ENCODE measurements at places on chromosomes 11 and 22.
A peak's percentile ranks its signal among the peaks of the same experiment; 100 is the strongest.

DNA sequence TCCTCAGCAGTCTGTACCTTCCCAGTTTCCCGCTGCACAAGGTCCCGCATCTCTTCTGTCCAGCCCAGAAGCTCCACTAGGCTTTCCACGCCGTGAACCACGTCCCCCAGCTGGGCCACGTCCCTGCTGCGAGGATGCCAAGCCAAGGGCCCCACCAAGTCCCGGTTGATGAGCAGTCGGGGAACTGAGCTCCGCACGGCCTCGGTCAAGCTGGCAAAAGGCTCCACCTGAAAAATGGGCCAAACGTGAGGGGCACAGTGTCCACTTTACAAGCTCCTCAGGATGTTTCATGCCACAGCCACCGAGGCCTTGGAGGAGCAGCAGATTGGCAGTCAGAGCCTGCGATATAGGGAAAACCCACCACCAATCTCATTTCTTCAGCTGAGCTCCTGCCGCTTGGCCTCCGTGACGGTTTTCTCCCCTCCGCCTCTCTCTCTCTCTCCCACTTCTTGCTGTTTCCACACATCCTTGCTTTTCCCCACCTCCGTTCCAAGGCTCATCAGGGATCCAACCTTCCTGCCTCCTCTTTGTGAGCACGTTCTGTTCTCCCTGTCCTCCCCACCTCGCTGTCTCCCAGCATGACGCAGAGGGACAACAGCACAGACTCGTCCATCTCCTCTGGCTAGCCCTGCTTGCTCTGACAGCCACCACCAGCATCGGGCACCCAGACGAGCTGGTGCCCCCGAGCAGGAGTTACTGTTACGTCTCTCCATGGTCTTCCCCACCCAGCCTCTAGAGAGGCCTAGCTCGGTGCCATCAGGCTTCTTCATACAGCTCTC lies 11.5 kb downstream of the RIC8A start:
- DNase-seq, result no peak

- DNase-seq, result no peak
Observed at GRCh38 chr11:102882389-102883024, 7.7 kb upstream of the MMP12 start.

GRCh38 chr11:44748606-44749005 lies 21.8 kb downstream of the TSPAN18 start:
- no peak for DNase-seq

DNA sequence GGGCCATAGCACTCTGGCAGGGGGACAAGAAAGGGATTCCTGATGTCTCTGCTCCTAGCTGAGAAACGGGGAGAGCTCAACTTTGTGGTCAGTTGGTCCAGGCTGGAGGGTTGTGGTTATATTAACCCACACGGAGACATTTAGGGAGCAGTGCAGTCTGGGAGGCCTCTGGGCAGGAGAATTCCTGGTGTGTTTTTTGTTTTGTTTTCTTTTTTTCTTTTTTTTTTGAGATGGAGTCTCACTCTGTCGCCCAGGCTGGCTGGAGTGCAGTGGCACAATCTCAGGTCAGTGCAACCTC lies 88.0 kb upstream of the SHISAL1 start:
- no peak for DNase-seq

DNA sequence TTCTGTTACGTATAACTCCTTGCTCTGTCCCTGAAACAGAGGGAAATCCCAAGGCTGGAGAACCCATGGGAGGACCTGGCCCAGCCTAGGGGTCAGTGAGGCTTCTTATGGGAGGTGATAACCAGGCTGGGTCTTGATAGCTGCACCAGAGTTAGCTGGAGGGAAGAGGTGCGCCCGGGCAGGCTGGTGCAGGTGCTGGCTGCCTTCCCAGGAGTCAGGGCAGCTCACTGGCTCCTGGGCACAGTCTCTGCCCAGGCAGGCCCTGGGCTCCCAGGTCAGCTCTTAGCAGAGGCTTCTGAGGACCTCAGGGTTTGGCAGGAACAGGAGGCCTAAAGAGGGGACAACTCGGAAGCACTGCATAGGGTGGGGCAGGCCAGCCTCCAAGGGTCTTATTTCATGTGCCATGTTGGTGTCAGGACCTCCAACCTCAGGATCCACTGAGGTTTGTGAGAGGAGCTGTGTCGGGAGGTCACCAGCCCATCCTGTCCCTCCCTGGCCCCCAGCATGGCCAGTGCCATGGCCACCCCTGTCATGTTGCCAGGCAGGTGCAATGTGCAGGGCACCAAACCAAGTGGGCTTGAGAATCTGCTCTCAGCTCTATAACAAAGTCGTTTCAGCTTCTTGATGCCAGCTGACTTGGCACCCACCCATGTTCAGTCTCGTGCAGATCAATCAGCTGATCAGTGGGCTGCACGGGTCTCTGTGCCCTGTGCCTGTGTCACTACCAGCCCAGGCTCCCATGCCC lies 20.5 kb upstream of the CELSR1 start:
- DNase-seq, result no peak

DNA sequence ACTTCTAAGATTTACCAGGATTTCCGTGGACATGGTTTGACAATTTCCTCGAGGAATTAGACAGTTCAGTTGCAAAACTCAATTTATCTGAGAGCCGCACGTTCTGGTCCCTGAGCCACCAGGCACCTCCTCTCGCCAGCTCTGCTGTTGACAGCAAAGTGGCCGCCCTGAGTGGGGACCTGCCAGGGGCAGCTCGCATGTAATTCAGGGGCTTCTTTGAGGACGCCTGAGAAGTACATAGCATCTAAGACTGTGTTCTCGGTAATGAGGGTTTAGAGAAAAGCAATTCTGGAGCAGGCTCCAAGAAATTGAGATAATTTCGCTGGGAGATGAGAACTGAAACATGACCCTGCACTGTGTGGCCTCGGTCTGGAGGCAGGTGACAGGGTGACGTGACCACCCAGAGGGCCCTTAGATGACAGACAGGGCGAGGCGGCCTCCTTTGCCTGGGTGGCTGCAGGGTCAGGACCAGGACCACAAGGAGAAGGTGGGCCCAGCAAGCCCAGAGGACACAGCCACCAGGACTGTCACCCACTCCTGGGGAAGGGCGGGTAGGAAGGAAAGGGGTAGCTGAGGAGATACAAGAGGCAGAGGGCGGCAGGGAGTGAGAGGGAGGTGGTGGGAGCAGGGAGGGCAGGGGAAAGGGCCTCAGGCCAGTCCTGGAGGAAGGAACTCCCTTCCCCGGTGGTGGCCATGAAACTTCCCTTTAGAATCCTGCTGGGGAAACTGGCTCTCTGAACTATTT lies 55.0 kb downstream of the RTL6 start:
- DNase-seq, result no peak

DNA sequence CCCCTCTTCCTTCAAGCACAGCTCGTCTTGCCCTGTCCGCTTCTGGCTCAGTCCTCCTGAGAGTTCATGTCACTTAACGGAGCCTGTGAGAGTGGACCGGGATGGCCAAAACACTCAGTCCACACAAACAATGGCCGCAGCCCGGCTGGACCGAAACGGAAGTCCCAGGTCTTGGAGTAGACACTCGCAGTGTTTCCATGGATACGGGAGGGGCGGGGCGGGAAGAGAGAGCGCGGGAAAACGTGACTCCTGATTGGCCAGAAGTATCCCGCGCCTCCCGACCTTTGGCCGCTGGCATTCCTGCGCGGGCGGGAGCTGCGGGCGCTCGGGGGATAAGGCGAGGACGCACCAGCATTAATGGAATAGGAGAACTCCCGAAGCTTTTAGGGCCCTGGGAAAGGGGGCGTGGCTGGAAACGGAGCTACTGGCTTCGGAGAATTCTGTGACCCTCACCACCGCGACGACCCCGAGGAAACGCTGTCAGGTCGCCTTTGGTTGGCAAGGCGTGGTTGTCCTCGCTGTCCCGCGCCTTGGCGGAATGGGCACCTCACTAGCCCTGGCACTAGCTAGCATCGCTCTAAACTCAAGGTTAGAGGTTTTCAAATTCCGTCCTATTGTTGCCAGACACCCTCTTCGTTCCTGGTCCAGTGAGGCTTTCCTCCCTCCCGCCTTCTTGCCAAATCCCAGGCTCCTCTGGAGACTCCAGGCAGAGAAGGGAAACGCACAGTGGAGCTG lies at the start of the genes NLRP14 and ZNF214:
Gene NLRP14, plus strand, starts transcription at position 297 of the 735 bp plus-strand sequence. CDS start 18,108 bp downstream, outside the sequence.
Gene ZNF214, minus strand, starts transcription at position 164 of the 735 bp plus-strand sequence. CDS start 17,511 bp downstream, outside the sequence.
- DNase-seq, result peak; percentile 63

DNA sequence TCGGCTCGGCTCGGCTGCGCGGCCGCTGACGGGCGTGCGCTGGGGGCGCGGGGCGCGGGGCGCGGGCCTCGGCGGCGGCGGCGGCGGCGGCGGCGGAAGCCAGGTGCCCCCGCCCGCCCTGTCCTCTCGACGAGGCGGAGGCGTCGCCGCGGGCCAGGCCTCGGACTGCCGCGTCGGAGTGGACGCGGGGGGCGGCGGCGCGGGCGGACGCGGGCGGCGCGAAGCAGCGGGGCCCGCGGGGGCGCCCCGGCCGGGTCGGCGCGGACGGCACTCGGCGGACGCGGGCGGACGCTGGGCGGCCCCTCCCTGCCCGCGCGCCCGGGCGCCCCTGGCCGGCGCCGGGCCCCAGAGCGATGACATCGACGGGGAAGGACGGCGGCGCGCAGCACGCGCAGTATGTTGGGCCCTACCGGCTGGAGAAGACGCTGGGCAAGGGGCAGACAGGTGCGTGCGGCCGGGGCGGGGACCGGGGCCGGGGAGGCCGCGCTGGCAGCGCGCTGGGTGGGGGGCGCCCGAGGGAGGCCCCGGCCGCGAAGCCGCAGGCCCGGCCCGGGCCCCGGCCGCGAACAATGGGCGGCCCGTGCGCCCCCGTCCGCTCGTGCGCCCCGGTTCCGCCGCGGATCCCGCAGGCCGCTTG lies at the start of gene BRSK2:
Gene BRSK2, plus strand, starts transcription at position 3 of the 637 bp plus-strand sequence. Its CDS starts 351 bp downstream, at position 354.
- DNase-seq, result no peak

GRCh38 chr11:76795936-76796441 lies 12.8 kb downstream of the TSKU start:
- DNase-seq, result no peak

DNA sequence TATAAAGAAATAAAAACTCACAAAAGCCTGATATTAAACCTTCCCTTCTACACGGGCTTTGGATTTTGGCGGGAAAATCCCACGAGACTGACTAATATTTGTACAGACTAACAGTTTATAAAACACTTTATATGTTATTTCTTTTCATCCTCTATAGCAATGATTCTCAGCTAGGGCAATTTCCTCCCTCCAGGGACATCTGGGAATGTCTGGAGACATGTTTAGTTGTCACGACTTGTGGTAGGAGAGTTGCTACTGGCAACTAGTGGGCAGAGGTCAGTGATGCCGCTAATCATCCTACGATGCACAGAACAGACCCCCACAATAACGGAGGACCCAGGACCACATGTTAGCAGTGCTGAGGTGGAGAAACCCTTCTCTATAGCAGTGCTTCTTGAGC lies 304.8 kb upstream of the PITPNB start:
- DNase-seq, result no peak

DNA sequence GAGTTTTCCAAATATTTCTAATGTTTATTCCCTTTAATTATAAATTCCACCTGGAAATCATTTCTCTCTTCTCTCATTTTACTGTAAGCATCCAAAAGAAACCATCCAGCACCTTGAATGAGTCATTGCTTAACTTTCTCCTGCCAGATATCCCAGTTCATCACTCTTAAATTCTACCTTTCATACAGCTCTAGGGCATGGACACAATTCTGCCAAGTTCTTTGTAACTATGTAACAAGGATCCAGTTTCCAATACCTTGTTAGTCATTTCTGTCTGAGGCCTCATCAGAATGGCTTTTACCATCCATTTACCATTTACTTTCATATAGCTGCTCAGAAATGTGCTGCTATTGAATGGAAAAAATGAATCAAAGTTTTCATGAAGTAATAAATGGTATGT lies 455.4 kb upstream of the TENM4 start:
- DNase-seq, result no peak

DNA sequence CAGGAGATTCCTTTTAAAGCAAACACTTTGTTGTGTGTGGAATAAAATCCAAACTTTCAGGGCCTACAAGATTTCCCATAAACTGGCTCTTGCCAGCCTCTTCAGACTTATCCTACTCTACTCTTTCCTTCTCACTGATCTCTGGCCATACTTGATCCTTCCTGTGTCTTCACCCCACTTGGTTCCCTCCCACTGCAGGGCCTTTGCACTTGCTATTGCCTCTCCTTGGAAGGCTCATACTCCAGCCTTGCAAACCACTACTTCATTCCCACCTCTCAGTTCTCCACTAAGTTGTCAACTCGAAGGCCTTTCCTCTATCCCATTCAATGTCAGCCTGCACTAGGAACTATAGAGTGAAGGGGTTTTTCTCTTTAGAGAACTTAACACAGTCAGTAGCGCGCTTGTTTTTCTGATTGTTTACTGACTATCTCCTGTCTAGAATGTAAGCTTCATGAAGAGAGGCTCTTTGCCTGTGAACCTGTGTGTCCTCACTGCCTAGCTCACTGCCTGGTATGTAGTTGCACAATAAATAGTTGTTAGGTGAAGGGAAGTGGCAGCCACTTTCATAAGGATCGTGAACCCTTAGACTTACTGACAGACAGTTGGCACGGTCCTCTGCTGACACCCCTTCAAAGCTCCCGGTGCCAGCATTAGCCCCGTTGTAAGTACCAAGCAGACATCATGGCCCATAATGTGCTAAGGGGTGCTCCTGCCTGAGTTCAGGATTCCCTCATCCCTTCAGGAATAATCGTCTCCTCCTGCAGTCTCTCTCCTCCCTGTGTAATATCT lies 833 bp upstream of the ME3 start:
- DNase-seq, result no peak

- no peak for DNase-seq
Observed at GRCh38 chr22:29670626-29671025, 49.2 kb upstream of the CABP7 start.

DNA sequence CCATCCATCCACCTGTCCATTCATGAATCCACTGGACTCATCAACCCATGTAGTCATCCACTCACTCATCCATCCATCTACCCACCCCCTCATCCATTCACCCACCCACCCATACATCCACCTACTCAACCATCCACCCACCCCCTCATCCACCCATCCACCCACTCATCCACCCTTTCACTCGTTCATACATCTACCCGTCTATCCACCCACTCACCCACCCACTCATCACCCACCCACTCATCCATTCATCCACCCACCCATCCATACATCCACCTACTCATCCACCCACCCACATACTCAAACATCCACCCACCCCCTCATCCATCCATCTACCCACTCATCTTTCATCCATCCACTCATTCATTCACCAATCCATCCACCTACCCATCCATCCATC lies 37.7 kb downstream of the RTL6 start:
- DNase-seq, result no peak

DNA sequence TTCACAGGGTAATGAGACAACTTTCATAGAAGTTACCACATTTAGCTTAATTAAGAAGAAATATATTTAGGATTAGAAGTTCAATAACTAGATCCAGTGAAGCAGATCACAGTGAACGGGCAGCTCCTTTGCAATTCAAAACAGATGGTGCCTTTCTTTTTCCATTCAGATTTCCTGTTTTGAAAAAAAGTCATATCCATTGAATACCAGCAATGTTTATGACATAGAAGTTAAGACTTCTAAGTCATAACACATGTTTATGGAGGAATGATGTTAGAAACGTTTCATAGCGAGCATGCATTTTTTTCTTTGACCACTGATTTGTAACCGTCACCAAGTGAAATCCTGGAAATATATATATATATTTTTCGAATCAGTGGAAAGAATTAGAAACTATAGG lies 24.7 kb downstream of the LUZP2 start:
- DNase-seq, result no peak

All from HAP-1 (cell line).